ENCODE measurements at places on chromosomes 3 and 15.

DNA sequence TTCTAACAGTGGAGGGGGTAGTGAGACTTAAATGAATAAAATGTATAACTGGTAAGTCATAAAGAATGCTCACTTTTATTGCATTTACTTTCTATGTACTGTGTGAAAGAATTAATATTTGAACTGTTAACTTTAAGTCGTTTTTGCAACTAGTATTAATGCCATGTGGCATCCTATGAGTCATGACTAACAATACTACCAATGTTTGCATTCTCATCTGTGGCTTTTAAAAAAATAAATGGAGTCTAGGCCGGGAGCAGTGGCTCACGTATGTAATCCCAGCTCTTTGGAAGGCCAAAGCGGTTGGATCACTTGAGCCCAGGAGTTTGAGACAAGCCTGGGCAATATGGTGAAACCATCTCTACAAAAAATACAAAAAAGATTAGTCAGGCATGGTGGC lies 5.2 kb downstream of the C3orf49 start:
- DNase-seq: no peak

- DNase-seq: no peak
Observed at GRCh38 chr15:64099379-64099778, 3.6 kb downstream of the SNX1 start.

GRCh38 chr3:45623846-45624245 lies 29.3 kb downstream of the LIMD1 start:
- DNase-seq: no peak

DNA sequence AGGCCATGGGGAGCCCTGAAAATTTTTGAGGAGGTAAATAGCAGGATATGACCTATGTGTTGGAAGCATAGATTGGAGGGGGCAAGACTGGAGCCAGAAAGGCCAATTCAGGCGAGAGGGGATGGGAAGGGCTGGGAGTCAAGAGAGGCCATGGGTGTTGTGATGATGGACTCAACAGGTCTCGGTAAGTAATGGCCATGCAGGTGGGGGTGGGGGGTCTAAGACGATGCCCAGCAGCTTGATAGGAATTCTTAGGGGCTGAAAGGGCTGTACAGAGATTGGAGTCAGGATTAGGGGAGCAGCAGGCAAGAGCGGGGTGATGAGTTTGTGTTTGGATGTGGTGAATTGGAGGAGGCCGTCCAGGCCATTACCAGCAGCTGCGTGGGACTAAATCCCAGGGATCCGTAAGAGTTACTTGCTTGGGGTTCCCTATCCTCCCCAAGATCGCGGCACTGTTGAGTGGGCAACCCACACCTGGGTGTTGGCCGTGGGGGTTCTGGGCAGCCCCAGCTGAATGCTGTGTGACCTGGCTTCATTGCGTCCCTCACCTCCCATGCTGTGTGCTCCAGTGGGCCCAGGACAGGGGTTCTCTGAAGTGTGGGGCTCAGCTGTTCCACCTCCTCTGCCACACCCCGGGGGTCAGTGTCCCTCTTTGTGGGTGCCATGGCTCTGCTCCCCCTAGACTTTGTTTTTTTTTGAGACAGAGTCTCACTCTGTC lies 41.8 kb upstream of the CHRNB4 start:
- no peak for DNase-seq

GRCh38 chr3:141410846-141411245 lies 42.5 kb downstream of the ZBTB38 start:
- DNase-seq: no peak
